Pulmonary artery endothelial cell (primary cell): ENCODE measurements at places on chromosomes 6 and 20. TPM values are rescaled to one million over a fixed set of nuclear protein-coding genes. Genes with fewer than 3 reads are reported as not detected.

The FAM120B gene
- 12.8 and 13.6 TPM in 2 replicates for total RNA-seq

- no peak for DNase-seq
Observed at GRCh38 chr20:40442181-40442963, 246.7 kb downstream of the MAFB start.

DNA sequence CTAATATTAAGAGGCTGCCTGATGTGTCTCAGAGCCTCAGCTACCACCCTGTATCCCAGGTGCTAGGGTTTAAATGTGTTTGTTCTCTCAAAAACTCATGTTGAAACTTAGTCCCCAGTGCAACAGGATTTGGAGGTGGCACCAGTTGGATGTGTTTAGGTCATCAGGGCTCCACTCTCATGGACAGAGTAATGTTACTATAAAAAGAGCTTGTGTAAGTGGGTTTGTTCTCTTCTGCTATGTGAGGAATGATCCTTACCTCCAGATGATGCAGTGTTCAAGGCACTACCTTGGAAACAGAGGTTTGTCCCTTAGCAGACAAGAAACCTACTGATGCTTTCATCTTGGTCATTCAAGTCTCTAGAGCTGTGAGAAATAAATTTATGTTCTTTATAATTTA, 164.9 kb upstream of the EPHA7 start:
- no peak for DNase-seq

The CST3 gene
- total RNA-seq = 132 and 163 TPM in 2 replicates

The DEFB124 gene
- not detected in 2 replicates for total RNA-seq

GRCh38 chr20:37327748-37328147, 18.2 kb upstream of the SRC start:
- DNase-seq = no peak

DNA sequence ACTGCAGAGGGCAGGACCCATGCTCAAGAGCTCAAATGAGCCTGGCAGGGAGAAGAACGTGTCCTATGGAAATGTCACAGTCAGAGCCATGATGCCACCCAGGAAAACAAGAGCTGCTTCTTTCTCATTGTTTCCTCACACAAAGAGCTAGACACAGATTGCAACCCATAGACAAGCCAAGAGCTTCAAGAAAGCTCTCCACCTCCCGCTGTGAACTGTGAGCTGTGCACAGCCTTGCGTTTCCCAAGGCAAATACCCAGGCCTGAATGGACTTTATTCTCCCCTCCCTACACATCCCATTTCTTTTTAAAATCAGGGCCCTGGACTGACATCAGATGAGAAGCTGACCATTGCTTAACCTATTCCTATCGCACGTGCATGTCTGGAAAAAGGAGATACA, 388.8 kb downstream of the RNGTT start:
- DNase-seq = no peak

GRCh38 chr6:140393665-140394540, 1019.5 kb upstream of the CITED2 start:
- DNase-seq = peak; percentile 78

The RAB44 gene
- total RNA-seq = not detected in 2 replicates

DNA sequence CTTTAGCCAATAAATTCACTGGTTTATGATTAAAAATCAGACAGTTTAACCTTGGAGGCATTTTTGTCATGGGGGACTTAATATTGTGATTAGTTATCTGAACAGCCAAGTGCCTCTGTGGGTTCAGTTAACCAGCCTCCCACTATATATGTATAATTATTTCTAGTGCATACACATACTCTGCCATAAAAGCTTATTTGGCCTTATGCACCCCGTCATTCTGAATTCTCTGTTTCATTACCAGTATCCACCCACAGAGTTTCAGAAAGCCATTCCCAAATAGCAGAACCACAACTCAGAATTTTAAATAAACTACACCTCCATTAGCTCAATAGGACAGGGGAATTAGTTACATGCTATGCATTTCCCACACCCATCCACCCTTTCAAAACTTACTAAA, 279.7 kb downstream of the ZFAND3 start:
- no peak for DNase-seq

The SLC24A3 gene
- total RNA-seq = not detected in 2 replicates

- no peak for DNase-seq
Observed at GRCh38 chr6:38957426-38957825, 91.2 kb upstream of the GLP1R start.

DNA sequence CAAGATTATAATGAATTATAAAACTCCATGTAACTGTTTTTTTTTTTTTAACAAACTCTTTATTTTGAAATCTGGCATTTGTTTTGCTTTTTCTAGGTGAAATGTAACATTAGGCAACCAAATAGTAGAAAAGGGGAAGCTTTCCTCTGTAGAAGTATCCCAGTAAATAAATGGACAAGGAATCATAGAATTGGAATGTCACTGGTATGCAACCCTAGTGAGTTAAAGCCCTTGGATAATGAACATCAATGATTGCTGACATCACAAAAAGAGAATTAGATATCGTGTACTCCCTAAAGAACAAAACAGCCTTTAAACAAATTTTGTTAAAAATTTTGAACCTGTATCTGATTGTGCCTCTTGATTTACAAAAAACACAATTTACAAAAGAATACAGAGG, 93.9 kb upstream of the OGFRL1 start:
- no peak for DNase-seq

DNA sequence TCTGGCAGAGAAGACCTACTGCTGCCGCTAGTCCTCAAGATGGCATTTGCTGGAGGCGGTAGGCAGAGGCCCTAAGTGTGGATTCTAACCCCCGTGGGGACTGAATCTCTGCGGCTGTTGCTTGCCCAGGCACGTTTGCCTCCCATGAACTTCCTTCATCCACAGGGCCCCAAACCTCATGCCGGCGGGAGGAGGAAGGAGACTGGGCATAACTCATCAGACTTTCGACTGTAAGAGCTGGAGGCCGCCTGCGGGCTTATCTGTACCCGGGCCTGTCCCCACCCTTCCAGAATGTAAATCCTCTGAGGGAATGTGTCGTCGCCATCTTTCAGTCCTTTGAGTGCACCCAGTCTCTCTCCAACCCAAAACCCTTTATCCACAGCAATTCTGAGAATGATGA, 990 bp downstream of the ZFP57 start:
- DNase-seq = no peak

- no peak for DNase-seq
Observed at GRCh38 chr20:53247468-53248103, 275.4 kb downstream of the TSHZ2 start.
